ENCODE measurements at places on chromosomes 11 and 22. TPM values are rescaled to one million over a fixed set of nuclear protein-coding genes. Genes with fewer than 3 reads are reported as not detected.

HDHD5 gene
- total RNA-seq = 39.3 TPM

CDHR5 gene
- 1.8 TPM for total RNA-seq

IFTAP gene
- 51.5 TPM for total RNA-seq

GP1BB gene
- 1.6 TPM for total RNA-seq

OR5B12 gene
- not detected for total RNA-seq

OR52E1 gene
- not detected for total RNA-seq

- no peaks in the 10 kb centered on the region for H3K36me3 ChIP-seq
- H3K4me1 ChIP-seq = no peaks in the 10 kb centered on the region
- no peak overlapping the region for H3K4me3 ChIP-seq
- DNase-seq = peak; percentile 48
- no peaks in the 10 kb centered on the region for H3K27me3 ChIP-seq
Observed at GRCh38 chr11:2579315-2580060, 120.3 kb downstream of the KCNQ1OT1 start.

DNA sequence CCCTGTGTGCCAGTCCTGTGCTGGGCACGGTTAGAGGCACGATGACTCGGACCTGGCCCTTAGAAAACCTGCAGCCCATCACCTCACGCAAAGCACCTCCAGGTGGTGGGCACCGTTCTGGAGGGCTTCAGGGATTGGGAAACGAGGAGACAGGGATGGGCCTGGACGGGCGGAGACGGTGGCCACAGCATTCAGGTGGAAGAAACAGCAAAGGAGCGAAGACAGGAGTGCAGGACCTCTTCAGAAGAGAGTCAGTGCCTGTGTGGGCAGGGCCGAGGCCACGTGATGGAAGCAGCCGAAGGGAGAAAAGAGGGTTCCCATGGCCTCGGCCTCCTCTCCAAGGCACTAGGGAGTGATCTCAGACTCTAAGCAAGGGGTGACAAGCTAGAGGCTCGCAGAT lies 8.1 kb upstream of the SLC22A12 start:
- no peak overlapping the region for H3K27ac ChIP-seq
- no peaks in the 10 kb centered on the region for H3K27me3 ChIP-seq
- no peaks in the 10 kb centered on the region for H3K4me1 ChIP-seq
- H3K4me3 ChIP-seq = no peak overlapping the region

DNA sequence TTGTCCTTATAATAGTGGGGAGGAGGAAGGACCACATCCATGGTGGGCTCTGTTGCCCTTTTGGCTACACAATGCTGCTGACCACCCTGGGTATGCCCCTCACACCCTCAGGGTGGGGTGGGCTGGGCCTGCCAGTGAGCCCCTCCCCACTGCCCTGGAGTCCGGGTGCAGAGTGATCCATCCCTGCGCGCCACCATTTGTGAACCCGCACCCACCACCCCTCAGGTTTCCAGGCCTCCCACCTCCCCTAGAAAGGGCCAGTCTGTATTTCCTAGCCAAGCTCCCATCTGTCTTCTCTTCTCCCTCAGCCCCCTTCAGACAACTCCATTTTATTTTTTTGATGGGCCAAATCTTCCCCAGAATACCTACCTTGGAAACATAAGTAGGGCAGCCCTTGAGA lies 25.0 kb downstream of the MS4A10 start:
- no peak overlapping the region for H3K27ac ChIP-seq
- H3K4me1 ChIP-seq = no peaks in the 10 kb centered on the region
- no peaks in the 10 kb centered on the region for H3K36me3 ChIP-seq
- DNase-seq = no peak
- no peaks in the 10 kb centered on the region for H3K27me3 ChIP-seq
- H3K4me3 ChIP-seq = no peak overlapping the region

- H3K27ac ChIP-seq = no peak overlapping the region
- no peaks in the 10 kb centered on the region for H3K4me1 ChIP-seq
- DNase-seq = no peak
Observed at GRCh38 chr11:126403022-126403581, 47.6 kb downstream of the ST3GAL4 start.

- peak; percentile 93 for DNase-seq
- peak overlapping the region; percentile 96 for H3K27ac ChIP-seq
- H3K4me1 ChIP-seq = no peaks in the 10 kb centered on the region
- H3K36me3 ChIP-seq = no peaks in the 10 kb centered on the region
Observed at GRCh38 chr11:1557904-1558774, 13.9 kb downstream of the DUSP8 start.

GRCh38 chr11:70108250-70108649 lies 30.1 kb downstream of the ANO1 start:
- H3K27me3 ChIP-seq = no peaks in the 10 kb centered on the region
- H3K4me3 ChIP-seq = no peak overlapping the region
- no peaks in the 10 kb centered on the region for H3K36me3 ChIP-seq
- H3K4me1 ChIP-seq = no peaks in the 10 kb centered on the region
- peak overlapping the region; percentile 3 for H3K27ac ChIP-seq
- peak; percentile 89 for DNase-seq

DNA sequence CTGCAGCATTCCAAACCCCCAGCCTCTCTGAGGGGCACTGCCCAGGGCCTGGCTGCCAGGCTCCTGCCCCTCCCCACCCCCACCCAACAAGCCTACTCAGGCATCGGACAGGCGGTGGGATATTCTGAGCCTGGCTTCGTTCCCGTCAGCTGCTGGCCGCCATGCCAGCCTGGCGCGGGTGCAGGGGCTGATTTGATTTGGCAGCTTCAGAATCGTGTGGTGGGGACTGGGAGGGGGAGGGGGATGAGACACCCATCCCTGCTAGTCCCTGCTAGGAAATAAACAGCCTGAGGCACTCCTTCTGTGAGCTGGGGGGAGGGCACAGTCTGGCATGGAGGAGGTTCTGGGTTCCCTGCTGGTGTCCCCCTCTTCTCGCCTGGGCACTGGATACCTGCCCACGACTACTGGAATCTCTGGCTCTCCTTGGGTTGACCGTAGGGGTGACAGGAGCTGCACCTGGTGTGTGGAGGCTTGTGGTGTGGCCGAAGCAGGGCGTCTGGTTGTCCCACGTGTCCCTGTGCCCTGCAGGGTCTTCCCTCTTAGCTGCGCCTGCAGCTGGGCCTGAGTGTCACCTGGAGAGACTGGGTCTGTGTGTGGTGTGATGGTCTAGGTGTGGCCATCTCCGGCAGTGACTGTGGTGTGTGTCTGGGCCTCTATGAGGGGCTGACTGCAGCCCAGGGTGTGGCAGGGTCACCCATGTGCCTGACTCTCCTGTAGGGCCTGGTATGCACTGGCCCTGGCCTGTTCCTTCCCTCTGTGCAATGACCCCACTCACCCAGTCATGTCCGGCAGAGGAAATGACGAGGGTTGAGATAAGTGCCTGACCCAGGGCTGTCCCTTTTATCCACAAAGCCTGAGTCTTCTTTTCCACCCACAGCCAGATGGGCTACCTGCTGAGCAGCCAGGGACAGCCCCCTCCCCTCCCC lies 42.2 kb downstream of the PDE2A start:
- peak overlapping the region; percentile 50 for H3K27ac ChIP-seq
- peak; percentile 85 for DNase-seq
- H3K27me3 ChIP-seq = no peaks in the 10 kb centered on the region
- H3K4me3 ChIP-seq = no peak overlapping the region
- peaks cover 76% of the 10 kb centered on the region for H3K4me1 ChIP-seq
- no peaks in the 10 kb centered on the region for H3K36me3 ChIP-seq

DNA sequence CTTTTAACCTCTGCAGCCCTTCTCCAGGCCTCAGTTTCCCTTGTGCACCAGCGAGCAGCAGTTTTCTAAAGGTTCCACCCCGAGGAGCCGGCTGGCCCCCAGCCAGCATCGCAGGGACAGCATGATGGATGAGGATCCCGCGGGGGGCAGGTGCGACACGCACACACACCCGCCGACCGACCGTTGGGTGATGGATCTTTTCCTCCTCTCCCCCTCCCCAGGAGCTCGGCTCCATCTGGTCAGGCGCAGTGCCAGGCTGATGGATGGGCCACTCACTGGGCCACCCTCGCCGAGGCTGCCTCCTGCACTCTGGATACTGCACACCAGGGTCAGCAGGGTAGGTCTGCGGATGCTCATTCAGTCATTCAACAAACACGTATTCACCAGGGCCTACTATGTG lies 12.8 kb upstream of the CABP7 start:
- H3K27me3 ChIP-seq = peaks cover 21% of the 10 kb centered on the region
- no peak for DNase-seq
- H3K36me3 ChIP-seq = no peaks in the 10 kb centered on the region
- H3K4me3 ChIP-seq = no peak overlapping the region
- no peak overlapping the region for H3K27ac ChIP-seq
- peaks cover 31% of the 10 kb centered on the region for H3K4me1 ChIP-seq

GRCh38 chr11:109936661-109937180 lies 156.5 kb upstream of the ZC3H12C start:
- H3K27me3 ChIP-seq = no peaks in the 10 kb centered on the region
- H3K36me3 ChIP-seq = no peaks in the 10 kb centered on the region
- H3K4me3 ChIP-seq = no peak overlapping the region
- H3K27ac ChIP-seq = no peak overlapping the region
- no peaks in the 10 kb centered on the region for H3K4me1 ChIP-seq

- H3K36me3 ChIP-seq = no peaks in the 10 kb centered on the region
- no peak overlapping the region for H3K4me3 ChIP-seq
- no peaks in the 10 kb centered on the region for H3K27me3 ChIP-seq
Observed at GRCh38 chr22:21051831-21052400, 6.2 kb downstream of the LRRC74B start.

GRCh38 chr22:44646141-44646540 lies 55.9 kb upstream of the PRR5 start:
- no peak for DNase-seq
- H3K27ac ChIP-seq = no peak overlapping the region
- peaks cover 4% of the 10 kb centered on the region for H3K4me1 ChIP-seq
- H3K36me3 ChIP-seq = no peaks in the 10 kb centered on the region
- H3K4me3 ChIP-seq = no peak overlapping the region

DNA sequence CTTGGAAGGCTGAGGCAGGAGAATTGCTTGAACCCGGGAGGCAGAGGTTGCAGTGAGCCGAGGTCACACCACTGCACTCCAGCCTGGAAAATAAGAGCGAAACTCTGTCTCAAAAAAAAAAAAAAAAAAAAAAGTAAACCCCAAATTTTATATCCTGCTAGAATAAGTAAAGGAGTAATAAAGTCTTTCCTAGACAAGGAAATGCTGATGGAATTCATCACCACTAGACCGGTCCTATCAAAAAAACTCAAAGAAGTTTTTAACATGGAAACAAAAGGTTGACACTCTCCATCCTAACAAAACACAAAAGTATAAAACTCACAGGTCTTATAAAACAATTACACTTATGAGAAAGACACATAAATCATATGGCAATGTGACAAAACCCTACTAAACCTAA lies 213.9 kb downstream of the SBF2 start:
- H3K27me3 ChIP-seq = no peaks in the 10 kb centered on the region
- no peaks in the 10 kb centered on the region for H3K36me3 ChIP-seq
- DNase-seq = no peak
- no peaks in the 10 kb centered on the region for H3K4me1 ChIP-seq

DNA sequence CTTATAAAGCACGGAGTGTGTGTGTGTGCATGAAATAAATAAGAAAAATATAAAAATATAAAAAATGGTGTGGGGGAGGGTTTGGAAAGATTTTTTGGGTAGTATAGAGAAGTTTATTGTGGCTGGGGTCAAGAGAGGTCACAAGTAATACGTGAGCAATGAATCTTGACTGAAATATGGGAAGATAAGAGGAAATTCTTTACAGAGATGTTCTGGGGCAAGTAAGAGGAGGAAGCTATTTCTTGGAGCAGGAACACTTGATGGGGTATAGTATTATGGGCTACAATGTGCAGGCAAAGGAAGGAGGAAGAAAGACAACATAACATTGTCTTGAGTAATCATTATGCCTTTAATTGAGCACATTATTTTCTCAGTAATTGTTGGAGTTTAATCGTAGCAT lies 2.1 kb downstream of the HBD start:
- H3K27ac ChIP-seq = no peak overlapping the region
- DNase-seq = no peak
- H3K36me3 ChIP-seq = no peaks in the 10 kb centered on the region
- no peaks in the 10 kb centered on the region for H3K27me3 ChIP-seq

DNA sequence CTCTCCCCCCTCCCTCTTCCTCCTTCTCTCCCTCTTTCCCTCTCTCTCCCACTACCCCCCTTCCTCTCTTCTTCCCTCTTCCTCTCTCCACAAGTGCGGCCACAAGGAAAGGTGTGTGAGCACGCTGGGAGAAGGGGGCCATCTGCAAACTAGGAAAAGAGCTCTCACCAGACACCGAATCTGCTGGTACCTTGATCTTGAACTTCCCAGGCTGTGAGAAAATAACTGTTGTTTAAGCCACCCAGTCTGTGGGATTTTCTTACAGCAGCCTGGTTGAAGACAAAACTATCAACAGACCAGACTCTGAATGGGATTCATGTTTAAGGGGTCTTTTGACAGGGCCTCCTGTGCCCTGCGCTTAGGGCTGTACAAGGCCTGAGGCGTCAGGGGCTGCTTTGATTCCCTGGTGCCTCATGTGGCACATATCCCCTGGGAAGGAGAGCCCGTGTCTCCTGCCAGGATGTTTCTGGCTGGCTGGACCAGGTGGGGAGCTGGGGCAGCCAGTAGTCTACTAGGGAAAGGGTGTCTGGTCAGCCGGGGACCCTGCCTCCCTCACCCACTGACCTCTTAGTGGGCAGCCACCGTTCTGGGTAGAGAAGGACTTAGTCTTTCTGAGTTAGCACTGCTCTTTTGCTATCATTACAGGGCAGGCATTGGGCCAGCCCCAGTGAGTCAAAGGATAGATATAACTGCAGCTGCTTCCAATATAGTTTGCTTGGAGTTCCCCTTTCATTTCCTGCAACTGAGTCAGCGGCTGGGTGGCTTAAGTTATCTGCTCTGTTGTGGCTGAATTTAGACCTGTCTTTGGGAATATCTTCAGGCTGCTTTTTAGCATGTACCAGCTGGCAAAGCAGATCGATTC lies 6.2 kb downstream of the PANX1 start:
- H3K27ac ChIP-seq = peak overlapping the region; percentile 95
- H3K4me1 ChIP-seq = peaks cover 71% of the 10 kb centered on the region
- no peaks in the 10 kb centered on the region for H3K27me3 ChIP-seq
- H3K4me3 ChIP-seq = no peak overlapping the region

- no peaks in the 10 kb centered on the region for H3K27me3 ChIP-seq
- no peak overlapping the region for H3K4me3 ChIP-seq
- no peak for DNase-seq
Observed at GRCh38 chr22:41816241-41816640, 15.8 kb downstream of the CCDC134 start.

DNA sequence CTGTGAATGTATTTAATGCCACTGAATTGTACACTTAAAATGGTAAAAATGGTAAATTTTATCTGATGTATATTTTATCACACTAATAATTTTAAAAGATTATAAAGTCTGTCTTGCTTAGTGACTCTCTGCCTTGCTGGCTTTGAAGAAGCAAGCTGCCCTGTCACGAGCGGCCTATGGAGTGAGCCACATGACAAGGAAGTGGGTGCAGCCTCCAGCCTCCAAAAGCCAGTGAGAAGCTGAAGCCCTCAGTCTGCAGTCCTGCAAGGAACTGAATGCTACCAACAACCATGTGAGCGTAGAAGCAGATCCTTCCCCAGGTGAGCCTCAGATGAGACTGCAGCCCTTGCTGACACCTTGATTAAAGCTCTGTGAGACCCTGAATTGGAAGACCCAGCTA lies 20.0 kb downstream of the C11orf24 start:
- no peaks in the 10 kb centered on the region for H3K36me3 ChIP-seq
- H3K27me3 ChIP-seq = no peaks in the 10 kb centered on the region
- no peak for DNase-seq
- H3K27ac ChIP-seq = no peak overlapping the region

GRCh38 chr11:2977113-2977512 lies 15.0 kb downstream of the NAP1L4 start:
- H3K36me3 ChIP-seq = peaks cover 36% of the 10 kb centered on the region
- H3K27ac ChIP-seq = no peak overlapping the region
- no peak for DNase-seq
- no peaks in the 10 kb centered on the region for H3K4me1 ChIP-seq
- no peak overlapping the region for H3K4me3 ChIP-seq
- H3K27me3 ChIP-seq = no peaks in the 10 kb centered on the region
